A673 (cell line): ENCODE measurements at places on chromosomes 2 and 18. TPM values are rescaled to one million over a fixed set of nuclear protein-coding genes. Genes with fewer than 3 reads are reported as not detected.
A peak's percentile ranks its signal among the peaks of the same experiment; 100 is the strongest.

- peaks cover 41% of the 10 kb centered on the region for H3K4me1 ChIP-seq
- H3K27me3 ChIP-seq = no peaks in the 10 kb centered on the region
- DNase-seq = peak; percentile 92
These were observed 28.0 kb upstream of the SCYGR1 start for GRCh38 chr2:227415538-227416424.

DNA sequence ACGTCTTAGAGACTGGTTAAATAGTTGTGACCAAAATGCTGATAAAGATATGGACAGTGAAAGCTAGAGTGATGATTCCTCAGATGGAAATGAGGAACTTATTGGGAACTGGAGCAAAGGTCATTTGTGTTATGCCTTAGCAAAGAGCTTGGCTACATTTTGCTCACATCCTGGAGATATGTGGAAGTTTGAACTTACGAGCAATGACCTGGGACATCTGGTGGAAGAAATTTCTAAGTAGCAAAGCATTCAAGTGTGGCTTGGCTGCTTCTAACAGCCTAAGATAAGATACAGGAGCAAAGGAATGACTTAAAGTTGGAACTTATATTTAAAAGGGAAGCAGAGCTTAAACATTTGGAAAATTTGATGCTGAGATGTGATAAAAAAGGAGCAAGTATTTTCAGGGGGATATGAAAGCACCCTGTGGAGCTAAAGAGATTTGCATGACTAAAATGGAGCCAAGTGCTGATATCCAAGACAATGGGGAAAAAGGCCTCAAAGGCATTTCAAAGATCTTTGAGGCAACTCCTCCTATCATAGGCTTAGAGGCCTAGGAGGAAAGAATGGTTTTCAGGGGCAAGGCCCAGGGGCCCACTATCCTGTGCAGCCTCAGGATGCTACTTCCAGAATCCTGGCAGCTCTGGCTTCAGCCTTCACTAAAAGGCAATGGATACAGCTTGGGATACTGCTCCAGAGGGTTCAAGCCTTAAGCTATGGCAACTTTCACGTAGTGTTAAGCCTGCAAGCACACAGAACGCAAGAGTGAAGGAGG is 124.1 kb upstream of the KLHL14 start:
- no peak overlapping the region for H3K27ac ChIP-seq
- H3K27me3 ChIP-seq = no peaks in the 10 kb centered on the region
- H3K4me1 ChIP-seq = no peaks in the 10 kb centered on the region
- no peaks in the 10 kb centered on the region for H3K36me3 ChIP-seq
- DNase-seq = no peak
- no peak overlapping the region for H3K4me3 ChIP-seq

DNA sequence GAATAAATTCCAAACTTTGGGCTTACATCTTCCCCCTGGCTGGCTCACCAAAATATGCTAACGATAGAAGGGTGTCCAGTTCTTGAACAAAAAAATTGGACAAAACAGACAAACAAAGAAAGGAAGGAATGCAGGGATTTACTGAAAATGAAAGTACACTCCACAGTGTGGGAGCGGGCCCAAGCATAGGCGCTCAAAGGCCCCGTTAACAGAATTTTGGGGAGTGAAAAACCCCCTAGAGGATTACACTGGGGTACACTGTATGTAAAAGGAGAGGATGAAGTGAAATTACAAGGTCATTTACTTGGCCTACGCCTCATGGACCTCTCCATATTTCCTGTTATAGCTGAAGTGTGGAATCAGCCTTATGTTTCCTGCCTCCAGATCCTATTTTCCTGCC is 899.7 kb downstream of the DSC3 start:
- DNase-seq = no peak
- no peaks in the 10 kb centered on the region for H3K36me3 ChIP-seq

GRCh38 chr2:121279476-121280220 is 5.4 kb downstream of the TFCP2L1 start:
- H3K27me3 ChIP-seq = peaks cover 25% of the 10 kb centered on the region
- DNase-seq = no peak
- no peaks in the 10 kb centered on the region for H3K4me1 ChIP-seq

PJVK gene
- 1.9 and 2.3 TPM in 2 replicates for total RNA-seq

CNDP1 gene
- not detected in 2 replicates for total RNA-seq

PLEKHH2 gene
- 2.2 and 4.7 TPM in 2 replicates for total RNA-seq

DNAJC10 gene
- total RNA-seq = 101 and 106 TPM in 2 replicates
